CD4-positive, alpha-beta T cell treated with Interleukin-17A for 4 hours (primary cell): ENCODE measurements at places on chromosomes 7 and 10.

DNA sequence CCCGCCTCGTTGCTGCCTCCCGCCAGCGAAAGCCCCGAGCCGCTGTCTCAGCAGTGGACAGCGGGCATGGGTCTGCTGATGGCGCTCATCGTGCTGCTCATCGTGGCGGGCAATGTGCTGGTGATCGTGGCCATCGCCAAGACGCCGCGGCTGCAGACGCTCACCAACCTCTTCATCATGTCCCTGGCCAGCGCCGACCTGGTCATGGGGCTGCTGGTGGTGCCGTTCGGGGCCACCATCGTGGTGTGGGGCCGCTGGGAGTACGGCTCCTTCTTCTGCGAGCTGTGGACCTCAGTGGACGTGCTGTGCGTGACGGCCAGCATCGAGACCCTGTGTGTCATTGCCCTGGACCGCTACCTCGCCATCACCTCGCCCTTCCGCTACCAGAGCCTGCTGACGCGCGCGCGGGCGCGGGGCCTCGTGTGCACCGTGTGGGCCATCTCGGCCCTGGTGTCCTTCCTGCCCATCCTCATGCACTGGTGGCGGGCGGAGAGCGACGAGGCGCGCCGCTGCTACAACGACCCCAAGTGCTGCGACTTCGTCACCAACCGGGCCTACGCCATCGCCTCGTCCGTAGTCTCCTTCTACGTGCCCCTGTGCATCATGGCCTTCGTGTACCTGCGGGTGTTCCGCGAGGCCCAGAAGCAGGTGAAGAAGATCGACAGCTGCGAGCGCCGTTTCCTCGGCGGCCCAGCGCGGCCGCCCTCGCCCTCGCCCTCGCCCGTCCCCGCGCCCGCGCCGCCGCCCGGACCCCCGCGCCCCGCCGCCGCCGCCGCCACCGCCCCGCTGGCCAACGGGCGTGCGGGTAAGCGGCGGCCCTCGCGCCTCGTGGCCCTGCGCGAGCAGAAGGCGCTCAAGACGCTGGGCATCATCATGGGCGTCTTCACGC is 825 bp downstream of the ADRB1 start:
- no peak for DNase-seq

GRCh38 chr10:47087667-47088066 is 176.4 kb downstream of the PTPN20 start:
- peak; percentile 23 for DNase-seq

- DNase-seq = no peak
These were observed 24.6 kb downstream of the JAZF1 start for GRCh38 chr7:28155964-28156363.

- no peak for DNase-seq
These were observed 48.7 kb downstream of the STK17A start for GRCh38 chr7:43631559-43631958.

- DNase-seq = no peak
These were observed 11.8 kb upstream of the GPNMB start for GRCh38 chr7:23234569-23235296.
